ENCODE measurements at places on chromosomes 2 and 18. TPM values are rescaled to one million over a fixed set of nuclear protein-coding genes. Genes with fewer than 3 reads are reported as not detected.

The TXNDC2 gene
- total RNA-seq, result 0.26 TPM

DNA sequence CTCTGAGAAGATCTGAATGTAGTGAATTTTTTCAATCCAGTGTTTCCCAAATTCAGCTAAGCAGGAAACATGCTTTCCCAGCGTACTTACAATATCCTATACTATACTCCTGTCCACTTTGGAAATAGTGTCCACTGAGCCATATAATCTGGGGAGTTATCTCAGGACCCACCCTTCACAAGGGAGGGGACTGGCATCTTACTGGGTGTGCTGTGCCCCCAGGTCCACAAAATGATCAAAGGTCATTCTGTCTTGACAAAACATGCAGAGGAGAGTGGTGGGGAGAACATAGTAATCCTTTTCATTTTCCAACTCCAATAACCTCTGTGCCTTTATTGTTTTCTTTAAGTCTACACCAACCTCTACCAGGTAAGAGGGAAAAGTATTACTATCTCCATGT, 79.8 kb upstream of the DAPL1 start:
- peak; percentile 21 for DNase-seq

The TMEM247 gene
- not detected for total RNA-seq

DNA sequence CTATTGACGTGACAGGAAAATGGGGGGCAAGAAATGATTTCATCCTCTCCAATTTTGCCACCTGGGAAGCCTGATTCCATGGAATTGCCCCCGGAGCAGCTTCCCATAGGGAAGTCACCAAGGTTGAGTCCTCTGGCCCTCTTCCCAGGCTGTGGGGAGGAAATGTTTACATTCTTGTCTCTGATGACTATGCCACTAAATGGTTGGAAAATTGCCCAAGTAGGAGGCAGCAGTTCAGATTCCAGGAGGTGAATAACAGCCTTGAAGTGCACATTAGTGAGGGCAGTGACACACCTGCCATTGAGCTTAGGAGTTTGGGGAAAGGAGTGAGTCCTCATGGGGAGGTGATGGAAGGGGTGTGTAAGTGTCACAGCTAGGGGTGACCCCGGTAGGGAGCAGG, 449.2 kb upstream of the DCC start:
- no peak for DNase-seq

- DNase-seq, result no peak
Measured at GRCh38 chr2:134185639-134186038, 68.2 kb upstream of the MGAT5 start.

The INPP5D gene
- total RNA-seq, result 8.0 TPM

The PRKAG3 gene
- total RNA-seq, result not detected

The RBMS1 gene
- total RNA-seq, result 116 TPM

GRCh38 chr2:23718931-23719700, 207.8 kb downstream of the ATAD2B start:
- no peak for DNase-seq

DNA sequence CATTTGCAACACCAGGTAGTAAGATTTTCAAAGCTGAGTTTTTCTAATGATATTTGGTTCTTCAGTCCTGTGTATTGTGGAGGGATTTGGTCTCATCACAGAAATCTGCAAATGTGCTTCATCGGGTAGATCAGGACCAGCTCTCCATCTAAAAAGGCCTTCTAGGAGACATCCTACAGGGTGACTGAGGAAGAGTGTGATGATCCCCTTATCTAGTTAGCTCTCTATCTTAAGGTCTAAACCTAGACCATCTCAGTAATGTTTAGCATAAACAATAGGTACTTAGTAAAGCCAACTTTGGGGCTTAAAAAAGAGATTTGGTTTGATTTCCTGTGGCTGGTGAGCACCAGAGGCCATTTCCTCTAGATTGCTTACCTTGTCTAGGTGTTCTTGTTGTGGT, 145.2 kb downstream of the PRPF40A start:
- DNase-seq, result peak; percentile 55

DNA sequence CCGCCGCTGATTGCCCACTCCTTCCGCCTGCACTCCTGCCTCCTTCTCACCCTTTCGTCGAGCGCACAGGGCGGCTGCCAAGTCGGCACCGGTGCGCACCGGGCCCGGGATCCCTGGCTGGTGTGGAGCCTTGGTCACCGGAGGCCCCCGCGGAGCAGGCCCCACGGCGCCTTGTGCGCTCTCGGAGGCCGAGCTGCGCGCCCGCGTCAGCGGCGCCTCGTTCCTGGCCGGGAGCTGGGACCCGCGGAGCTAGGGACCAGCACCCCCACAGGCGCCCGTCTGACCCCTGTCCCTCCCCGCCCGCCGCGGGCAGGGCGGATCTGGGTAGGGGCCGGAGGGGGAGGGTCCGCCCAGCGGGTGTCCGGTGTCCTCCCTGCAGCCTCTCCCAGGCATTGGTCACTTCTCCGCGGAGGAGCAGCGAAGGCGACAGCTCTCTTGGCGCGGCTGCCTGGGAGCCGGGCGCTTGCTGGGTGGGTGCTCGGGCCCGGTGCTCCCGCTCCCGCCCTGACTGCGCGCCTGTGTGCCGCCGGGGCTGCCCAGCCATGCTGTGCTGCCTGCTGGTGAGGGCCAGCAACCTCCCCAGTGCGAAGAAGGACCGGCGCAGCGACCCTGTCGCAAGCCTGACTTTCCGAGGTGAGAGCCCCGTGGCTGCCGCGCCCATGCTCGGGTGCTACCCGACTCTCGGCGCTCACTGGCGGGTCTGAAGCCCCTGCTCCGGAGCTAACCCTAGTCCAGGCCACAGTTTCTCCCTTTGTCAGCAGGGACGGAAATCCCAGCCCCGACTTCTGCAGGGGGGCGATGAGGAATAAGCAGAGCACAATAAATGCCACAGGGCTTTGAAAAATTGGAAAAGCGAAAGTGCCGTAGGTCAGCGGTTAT, 13.2 kb downstream of the DYSF start:
- DNase-seq, result no peak

DNA sequence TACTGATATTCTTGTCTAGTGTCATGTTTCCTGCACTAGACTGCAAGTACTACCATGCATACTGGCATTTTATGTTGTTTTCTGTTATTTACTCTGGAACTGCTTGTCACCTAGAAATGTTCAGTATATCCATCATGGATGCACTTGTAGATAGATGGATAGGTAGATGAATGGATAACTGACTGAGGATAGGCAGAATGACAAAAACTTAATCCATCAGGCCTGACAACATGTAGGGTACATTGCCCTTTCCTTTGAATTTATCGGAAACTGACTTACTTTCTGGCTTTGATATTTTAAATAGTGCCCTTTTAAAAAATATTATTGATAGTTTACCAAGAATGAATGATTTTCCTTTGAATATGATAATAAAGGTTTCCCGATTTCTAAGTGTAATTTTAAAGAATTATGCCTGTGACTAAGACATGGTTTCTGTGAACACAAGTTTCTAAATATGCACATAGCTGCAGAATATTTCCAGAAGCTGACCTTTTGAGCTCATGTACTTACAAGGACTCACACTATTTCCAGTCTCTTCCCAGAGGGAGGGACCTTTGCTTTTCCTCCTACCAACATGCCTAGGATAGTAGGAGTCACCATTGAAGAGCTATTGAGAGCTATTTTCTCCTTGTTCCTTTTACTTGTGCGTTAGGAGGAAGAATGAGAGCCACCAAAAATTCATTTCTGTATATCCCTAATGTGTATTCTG, 81.3 kb downstream of the ANKRD12 start:
- DNase-seq, result no peak

The DCDC2C gene
- not detected for total RNA-seq

All from esophagus muscularis mucosa (tissue), 4 donors.